Progenitor cell of endocrine pancreas (in vitro differentiated cells): ENCODE measurements at places on chromosomes 3 and 15. TPM values are rescaled to one million over a fixed set of nuclear protein-coding genes. Genes with fewer than 3 reads are reported as not detected.
A peak's percentile ranks its signal among the peaks of the same experiment; 100 is the strongest.

The DET1 gene
- 11.7 and 11.8 TPM in 2 replicates for total RNA-seq

The LRRC3B gene
- 0.29 and 0.60 TPM in 2 replicates for total RNA-seq

The VIPR1 gene
- 5.8 and 6.8 TPM in 2 replicates for total RNA-seq

The OCA2 gene
- total RNA-seq: 0.78 and 0.79 TPM in 2 replicates

The ZNF501 gene
- 6.7 and 7.5 TPM in 2 replicates for total RNA-seq

GRCh38 chr3:138344754-138345153, 3.6 kb upstream of the MRAS start:
- no peak overlapping the region for H3K4me3 ChIP-seq
- H3K4me1 ChIP-seq: peaks cover 14% of the 10 kb centered on the region
- H3K27me3 ChIP-seq: peaks cover 5% of the 10 kb centered on the region

- peaks cover 31% of the 10 kb centered on the region for H3K4me1 ChIP-seq
- no peak for DNase-seq
- peaks cover 36% of the 10 kb centered on the region for H3K27me3 ChIP-seq
- H3K4me3 ChIP-seq: no peak overlapping the region
- H3K36me3 ChIP-seq: no peaks in the 10 kb centered on the region
Measured at GRCh38 chr3:54353546-54353945, 231.2 kb downstream of the CACNA2D3 start.

DNA sequence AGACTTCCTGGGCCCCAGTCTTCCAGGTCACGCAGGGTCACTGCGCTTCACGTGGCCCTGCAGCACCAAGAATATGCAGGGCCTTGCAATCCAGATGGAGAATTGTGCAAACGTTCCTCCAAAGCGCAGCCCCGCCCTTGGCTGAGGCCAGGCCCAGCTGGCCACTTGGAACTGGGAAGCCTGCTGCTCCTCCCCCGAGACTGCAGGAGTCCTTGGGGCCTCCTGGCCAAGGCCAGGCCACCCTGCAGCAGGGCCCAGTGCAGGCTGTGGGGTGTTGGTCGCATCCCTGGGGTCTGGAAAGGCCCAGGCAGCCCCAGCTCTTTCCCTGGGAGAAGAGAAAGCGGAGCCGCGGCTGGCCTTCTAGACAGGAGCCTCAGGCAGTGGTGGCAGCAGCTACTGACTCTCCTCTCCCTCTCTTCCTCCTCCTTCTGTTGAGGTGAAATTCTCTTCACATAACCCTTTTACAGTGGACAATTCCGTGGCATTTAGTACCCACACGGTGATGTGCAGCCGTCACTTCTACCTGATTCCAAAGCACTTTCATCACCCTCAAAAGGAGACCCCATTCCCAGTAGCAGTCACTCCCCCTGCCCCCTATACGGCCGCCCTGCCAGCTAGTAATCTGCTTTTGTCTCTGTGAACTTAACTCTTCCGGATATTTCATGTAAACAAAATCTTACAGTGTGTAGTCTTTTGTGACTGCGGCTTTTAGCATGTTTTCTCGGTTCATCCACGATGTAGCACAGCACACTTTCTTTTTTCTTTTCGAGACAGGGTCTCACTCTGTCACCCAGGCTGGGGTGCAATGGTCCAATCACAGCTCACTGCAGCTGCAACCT, 103.9 kb downstream of the TMEM266 start:
- H3K4me3 ChIP-seq: no peak overlapping the region
- H3K27ac ChIP-seq: no peak overlapping the region
- H3K4me1 ChIP-seq: peaks cover 6% of the 10 kb centered on the region
- no peaks in the 10 kb centered on the region for H3K36me3 ChIP-seq
- H3K27me3 ChIP-seq: peaks cover 17% of the 10 kb centered on the region

DNA sequence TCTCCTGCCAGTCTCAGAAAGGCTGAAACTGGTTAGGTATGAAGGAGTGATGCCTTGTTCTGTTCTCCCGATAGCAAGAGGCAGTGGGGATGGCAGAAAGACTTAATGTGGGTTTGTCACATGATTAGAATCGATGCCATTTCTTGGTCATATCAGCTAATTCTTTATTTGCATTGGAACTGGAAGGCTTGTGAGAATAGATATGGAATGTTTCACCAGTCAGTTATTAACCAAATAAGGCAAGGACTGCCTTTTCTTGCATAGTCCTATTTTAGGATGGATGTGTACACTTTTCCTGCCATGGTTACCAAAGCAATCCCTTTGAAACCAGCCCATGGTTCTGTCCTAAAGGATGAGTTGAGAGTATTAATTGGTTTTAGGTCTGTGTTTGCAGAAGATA, 33.7 kb downstream of the FILIP1L start:
- no peak overlapping the region for H3K4me3 ChIP-seq
- H3K27ac ChIP-seq: peak overlapping the region; percentile 57
- H3K4me1 ChIP-seq: peaks cover 50% of the 10 kb centered on the region

GRCh38 chr3:39814007-39814406, 4.6 kb downstream of the MYRIP start:
- DNase-seq: no peak
- H3K27ac ChIP-seq: no peak overlapping the region
- no peaks in the 10 kb centered on the region for H3K36me3 ChIP-seq
- H3K4me3 ChIP-seq: no peak overlapping the region

DNA sequence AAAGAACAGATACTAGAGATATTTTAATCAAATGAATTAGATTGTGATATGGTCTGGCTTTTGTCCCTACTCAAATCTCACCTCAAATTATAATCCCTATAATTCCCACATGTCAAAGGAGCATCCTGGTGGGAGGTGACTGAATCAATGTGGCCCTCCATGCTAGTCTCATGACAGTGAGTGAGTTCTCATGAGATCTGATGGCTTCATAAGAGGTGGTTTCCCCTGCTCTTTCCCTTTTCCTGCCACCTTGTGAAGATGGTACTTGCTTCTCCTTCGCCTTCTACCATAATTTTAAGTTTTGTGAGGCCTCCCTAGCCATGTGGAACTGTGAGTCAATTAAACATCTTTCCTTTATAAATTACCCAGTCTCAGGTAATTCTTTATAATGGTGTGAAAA, 82.8 kb downstream of the FAIM start:
- no peaks in the 10 kb centered on the region for H3K27me3 ChIP-seq
- H3K4me1 ChIP-seq: peaks cover 23% of the 10 kb centered on the region
- DNase-seq: no peak
- no peak overlapping the region for H3K27ac ChIP-seq
- no peak overlapping the region for H3K4me3 ChIP-seq

GRCh38 chr3:154794814-154795445, 285.2 kb upstream of the MME start:
- H3K4me3 ChIP-seq: no peak overlapping the region
- H3K27ac ChIP-seq: no peak overlapping the region
- H3K36me3 ChIP-seq: no peaks in the 10 kb centered on the region

- H3K4me3 ChIP-seq: no peak overlapping the region
- no peak overlapping the region for H3K27ac ChIP-seq
- DNase-seq: no peak
- no peaks in the 10 kb centered on the region for H3K4me1 ChIP-seq
- no peaks in the 10 kb centered on the region for H3K27me3 ChIP-seq
Measured at GRCh38 chr15:54017251-54017650, 39.0 kb downstream of the UNC13C start.
